ENCODE measurements at places on chromosomes 5 and 9. TPM values are rescaled to one million over a fixed set of nuclear protein-coding genes. Genes with fewer than 3 reads are reported as not detected.

Gene PITX1
- not detected for polyA plus RNA-seq

Gene FGFR4
- polyA plus RNA-seq, result not detected

Gene GABRP
- polyA plus RNA-seq, result 0.38 TPM

Gene NEUROG1
- polyA plus RNA-seq, result not detected

Gene NUTM2F
- not detected for polyA plus RNA-seq

Gene SURF2
- polyA plus RNA-seq, result 15.7 TPM

Gene IFNB1
- polyA plus RNA-seq, result not detected

Gene TTLL11
- polyA plus RNA-seq, result not detected

Gene NACC2
- 6.2 TPM for polyA plus RNA-seq

Gene TMEM215
- not detected for polyA plus RNA-seq

Gene TAL2
- not detected for polyA plus RNA-seq

Gene LCN1
- polyA plus RNA-seq, result not detected

Gene PCDHGC3
- polyA plus RNA-seq, result 70.9 TPM

Gene TSTD2
- polyA plus RNA-seq, result 3.4 TPM

Gene ANKRD18A
- polyA plus RNA-seq, result 1.4 TPM

Gene ARSI
- polyA plus RNA-seq, result not detected

Gene F2RL2
- not detected for polyA plus RNA-seq

Gene FOXD4
- not detected for polyA plus RNA-seq

Gene MELK
- not detected for polyA plus RNA-seq

Gene GRXCR2
- not detected for polyA plus RNA-seq

Gene CER1
- not detected for polyA plus RNA-seq

Gene OTULINL
- 1.3 TPM for polyA plus RNA-seq

Gene MYMK
- polyA plus RNA-seq, result not detected

Gene ALDH1B1
- 7.7 TPM for polyA plus RNA-seq

Gene PTCD2
- 13.6 TPM for polyA plus RNA-seq

Gene BARHL1
- not detected for polyA plus RNA-seq

Gene SMC2
- polyA plus RNA-seq, result 46.0 TPM

Gene NTNG2
- polyA plus RNA-seq, result 0.13 TPM

Gene ADAMTS12
- not detected for polyA plus RNA-seq

Gene RAI14
- 6.8 TPM for polyA plus RNA-seq

Gene PLEKHG4B
- 0.19 TPM for polyA plus RNA-seq

Gene TSC1
- polyA plus RNA-seq, result 25.5 TPM

Gene DIRAS2
- polyA plus RNA-seq, result 39.4 TPM

Gene NOXA1
- polyA plus RNA-seq, result not detected

Gene NHP2
- 189 TPM for polyA plus RNA-seq

Gene CNTNAP3
- 0.73 TPM for polyA plus RNA-seq

Gene SLC1A1
- polyA plus RNA-seq, result 10.8 TPM

Gene MUSK
- polyA plus RNA-seq, result not detected

Gene SMIM3
- polyA plus RNA-seq, result 1.7 TPM

Gene ARL14EPL
- polyA plus RNA-seq, result not detected

Gene OR1Q1
- not detected for polyA plus RNA-seq

Gene IFNA21
- polyA plus RNA-seq, result not detected

Gene OBP2B
- polyA plus RNA-seq, result not detected

Gene IL13
- not detected for polyA plus RNA-seq

Gene TMEM141
- 93.8 TPM for polyA plus RNA-seq

Gene RANBP17
- polyA plus RNA-seq, result not detected

Gene EXD3
- not detected for polyA plus RNA-seq

Gene CAVIN4
- 0.11 TPM for polyA plus RNA-seq

Gene CYLC2
- not detected for polyA plus RNA-seq

Gene NR5A1
- not detected for polyA plus RNA-seq

Gene C9orf153
- polyA plus RNA-seq, result 0.98 TPM

Gene SEMA5A
- polyA plus RNA-seq, result 2.2 TPM

Gene SUSD3
- polyA plus RNA-seq, result not detected

Gene CARTPT
- not detected for polyA plus RNA-seq

Gene CKMT2
- polyA plus RNA-seq, result not detected

Gene NFIL3
- 34.6 TPM for polyA plus RNA-seq

Gene ADCY2
- polyA plus RNA-seq, result 5.6 TPM

Gene PHYHD1
- polyA plus RNA-seq, result not detected

Gene ODF2
- polyA plus RNA-seq, result 12.3 TPM

All from Purkinje cell (primary cell).